ENCODE measurements at places on chromosomes 13 and 19.

GRCh38 chr13:47120282-47120681, 223.4 kb upstream of the HTR2A start:
- no peak for DNase-seq

DNA sequence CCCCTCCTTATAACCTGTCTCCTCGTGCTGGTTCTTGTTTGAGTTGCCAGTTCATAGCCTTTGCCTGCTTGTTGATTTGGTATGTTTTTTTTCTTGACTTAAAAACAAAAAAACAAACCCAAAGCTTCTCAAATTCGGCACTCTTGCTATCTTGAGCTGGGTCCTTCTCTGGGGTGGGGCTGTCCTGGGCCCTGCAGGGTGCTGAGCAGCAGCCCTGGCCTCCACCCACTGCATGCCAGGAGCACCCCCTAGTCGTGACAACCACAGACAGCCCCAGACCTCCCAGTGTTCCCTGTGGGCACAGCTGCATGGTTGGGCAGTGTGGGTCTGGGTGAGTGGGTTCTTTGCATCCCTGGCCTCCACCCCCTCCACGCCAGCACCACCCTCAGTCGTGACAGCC, 27.8 kb downstream of the KDM4B start:
- DNase-seq, result no peak

DNA sequence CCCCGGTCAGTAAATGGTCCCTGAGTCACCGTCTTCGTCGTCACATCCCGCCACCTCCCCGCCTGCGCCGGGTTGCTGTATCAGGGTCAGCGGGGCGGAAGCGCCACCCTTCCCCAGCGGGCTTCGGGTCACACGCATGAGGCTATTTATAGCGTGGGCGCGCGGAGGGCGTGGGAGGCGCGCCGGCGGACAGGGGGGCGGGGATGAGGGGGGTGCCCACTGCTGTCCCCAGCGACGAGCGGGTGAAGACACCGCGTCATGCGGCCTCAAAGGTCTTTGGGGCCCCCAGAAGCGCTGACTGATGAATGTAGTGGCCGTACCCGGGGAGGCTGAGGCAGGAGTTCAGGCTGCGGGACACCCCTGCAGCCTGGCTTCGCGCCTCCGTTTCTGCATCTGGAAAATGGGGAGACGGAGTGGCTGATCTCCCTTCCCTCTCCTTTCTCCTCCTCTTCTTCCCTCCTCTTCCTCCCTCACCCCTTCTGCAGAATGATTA, 7.9 kb downstream of the UNC13A start:
- DNase-seq, result peak; percentile 74

DNA sequence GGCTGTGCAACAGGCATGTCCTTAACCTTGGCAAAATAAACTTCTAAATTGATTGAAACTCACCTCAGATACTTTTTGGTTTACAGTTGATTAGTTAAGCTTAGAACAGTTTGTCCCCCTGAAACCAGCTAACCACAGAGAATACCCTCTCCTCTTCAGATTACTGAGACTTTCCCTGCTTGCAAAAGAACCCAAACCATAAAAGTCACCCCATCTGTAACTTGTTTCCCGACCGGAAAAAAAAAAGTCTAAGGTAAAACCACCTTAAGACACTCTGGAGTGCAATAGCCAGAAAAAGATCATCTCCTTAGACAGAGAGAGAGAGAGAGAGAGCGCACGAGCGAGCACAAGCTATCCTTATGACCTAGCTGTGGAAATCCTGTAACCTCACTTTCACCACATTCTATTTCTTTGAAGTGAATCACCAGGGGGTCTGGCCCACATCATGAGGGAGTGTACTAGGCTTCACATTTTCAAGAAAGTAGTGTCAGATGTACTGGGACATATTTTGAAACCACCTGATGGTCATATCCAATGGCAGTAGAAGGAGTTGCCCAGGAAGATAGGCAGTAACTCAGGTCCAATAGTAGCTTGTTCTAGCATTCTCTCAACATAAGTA, 11.1 kb upstream of the GTF2F2 start:
- peak; percentile 3 for DNase-seq

DNA sequence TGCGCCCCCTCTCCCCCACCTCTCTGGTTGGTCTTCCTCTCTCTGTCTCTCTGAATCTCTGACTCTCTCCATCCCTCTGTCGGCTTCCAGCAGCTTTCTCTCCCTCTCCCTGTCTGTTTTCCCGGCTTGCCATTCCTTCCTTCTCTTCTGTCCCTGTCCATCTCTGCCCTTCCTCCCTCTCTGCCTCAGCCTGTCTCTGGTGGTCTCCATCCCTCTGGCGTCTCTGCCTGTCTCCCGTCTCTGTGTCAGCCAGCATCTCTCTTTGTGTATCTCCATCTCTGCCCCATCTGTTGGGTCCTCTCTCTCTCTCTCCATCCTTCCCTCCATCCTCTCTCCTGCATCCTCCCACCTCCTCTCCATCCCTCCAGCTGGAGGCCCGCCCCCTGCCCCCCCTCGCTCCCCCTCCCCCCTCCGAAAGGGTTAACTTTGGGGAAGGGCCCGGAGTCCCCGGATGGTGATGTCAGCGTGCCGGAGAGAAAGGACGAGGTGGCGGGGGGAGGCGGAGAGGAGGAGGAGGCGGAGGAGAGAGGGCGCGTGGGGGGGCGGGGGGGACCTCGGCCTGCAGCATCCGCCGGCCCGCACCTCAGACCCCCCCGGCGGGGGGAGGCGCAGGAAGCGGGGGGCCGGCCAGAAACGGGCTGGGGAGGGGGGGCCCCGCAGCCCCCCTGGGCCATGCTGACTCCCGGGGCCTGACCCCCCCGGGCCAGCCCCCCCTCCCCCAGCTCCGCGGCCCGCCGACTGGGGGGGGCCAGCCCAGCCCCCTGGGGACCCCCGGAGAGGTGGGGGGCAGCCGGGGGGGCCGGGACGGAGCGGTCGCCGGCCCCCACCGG, at the start of gene BRSK1:
Gene BRSK1 (plus strand): TSS at position 450 of the 830 bp plus-strand sequence. CDS start 446 bp downstream, outside the sequence.
- DNase-seq, result peak; percentile 87

DNA sequence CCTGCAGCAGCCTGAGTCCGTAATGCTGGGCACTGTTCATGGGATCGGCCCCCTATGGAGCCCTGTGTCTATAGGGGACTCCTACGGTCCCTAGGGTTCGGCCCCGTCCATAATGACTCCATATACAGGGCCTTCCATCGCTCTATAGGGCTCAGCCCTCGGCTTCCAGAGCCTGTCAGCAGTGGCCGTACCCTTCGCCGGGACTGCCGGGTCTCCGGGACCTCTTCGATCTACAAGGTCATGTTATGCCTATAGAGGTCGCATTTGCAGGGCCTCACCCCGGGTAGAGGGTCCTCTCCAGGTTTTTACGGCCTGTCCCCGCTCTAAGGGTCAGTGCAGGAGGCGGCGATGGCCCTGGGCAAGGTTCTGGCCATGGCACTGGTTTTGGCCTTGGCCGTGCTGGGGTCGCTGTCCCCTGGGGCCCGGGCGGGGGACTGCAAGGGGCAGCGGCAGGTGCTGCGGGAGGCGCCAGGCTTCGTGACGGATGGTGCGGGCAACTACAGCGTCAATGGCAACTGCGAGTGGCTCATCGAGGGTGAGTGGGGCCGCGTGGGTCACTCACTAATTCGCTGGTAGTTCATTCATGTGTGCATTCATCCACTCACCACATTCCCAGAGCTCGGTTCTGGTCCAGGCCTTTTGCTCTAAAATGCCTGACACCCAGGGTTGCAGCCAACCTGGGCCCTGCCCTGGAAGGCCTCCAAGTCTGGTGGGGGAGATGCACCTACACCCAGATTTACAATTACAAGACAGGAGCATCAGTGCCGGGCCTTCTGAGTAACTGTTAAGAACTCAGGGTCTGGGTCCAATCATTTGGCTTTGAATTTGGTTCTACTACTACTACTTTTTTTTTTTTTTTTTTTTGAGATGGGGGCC, 699 bp downstream of the MEGF8 start:
- peak; percentile 26 for DNase-seq

GRCh38 chr19:35166100-35167063, 11.8 kb downstream of the FXYD5 start:
- no peak for DNase-seq

GRCh38 chr19:18725841-18726770, 42.6 kb downstream of the CRTC1 start:
- DNase-seq, result no peak

DNA sequence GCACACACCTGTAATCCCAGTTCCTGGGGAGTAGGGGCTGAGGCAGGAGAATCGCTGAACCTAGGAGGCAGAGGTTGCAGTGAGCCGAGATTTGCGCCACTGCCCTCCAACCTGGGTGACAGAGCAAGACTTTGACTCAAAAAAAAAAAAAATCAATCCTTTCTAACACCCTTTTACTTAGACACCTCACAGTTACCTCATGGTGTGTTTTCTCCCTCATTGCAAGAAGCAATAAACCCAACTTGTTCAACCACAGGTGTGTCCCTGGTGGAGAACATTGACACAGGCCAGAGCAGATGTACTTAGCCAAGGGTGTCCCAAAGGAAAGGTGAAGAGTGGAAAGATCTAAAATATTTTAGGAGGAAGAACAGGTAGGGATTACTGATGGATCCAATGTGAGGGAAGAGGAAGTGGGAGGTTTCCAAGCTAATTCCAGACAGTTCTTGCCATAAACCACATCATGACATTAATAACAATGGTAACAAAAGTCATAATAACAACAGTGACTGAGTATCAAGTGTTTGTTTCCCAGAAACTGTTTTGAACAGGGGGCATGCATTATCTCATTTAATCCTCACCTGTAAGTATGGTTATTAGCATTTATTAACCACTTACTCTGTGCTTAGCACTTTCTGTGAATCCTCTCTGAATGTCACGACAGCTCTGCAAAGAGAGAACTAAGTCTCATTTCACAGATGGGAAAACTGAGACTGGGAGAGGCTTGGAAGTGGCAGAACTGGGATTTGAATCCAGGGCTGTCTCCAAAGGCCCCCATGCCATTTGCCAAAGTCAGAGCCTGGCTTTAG, 3.1 kb upstream of the LYPD3 start:
- DNase-seq, result no peak

GRCh38 chr19:11174336-11174735, 18.8 kb upstream of the SPC24 start:
- no peak for DNase-seq

DNA sequence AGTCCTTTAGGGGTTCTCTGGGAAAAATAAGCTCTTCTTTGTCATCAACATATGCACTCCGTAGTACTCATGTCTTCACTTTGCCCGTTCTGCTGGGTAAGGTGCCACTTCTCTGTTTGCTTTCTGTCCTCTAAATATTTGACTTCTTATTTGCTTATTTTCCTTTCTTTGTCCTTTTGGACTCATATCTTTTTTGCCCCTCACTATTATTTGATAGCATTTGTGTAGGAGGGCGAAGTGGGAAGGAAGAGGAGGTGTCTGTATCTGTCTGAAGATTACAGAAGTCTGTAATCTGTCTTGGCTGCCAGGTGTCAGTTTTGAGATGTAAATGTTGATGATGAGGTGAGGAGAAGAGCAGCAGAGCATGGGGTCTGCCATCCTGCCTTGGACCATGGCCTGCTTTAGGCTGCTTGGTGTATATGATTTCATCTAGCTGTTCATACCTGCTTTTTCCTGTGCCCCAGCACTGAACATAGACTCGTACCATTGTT, 30.8 kb downstream of the USPL1 start:
- DNase-seq, result no peak

GRCh38 chr19:3617463-3617862, 9.1 kb downstream of the CACTIN start:
- no peak for DNase-seq

DNA sequence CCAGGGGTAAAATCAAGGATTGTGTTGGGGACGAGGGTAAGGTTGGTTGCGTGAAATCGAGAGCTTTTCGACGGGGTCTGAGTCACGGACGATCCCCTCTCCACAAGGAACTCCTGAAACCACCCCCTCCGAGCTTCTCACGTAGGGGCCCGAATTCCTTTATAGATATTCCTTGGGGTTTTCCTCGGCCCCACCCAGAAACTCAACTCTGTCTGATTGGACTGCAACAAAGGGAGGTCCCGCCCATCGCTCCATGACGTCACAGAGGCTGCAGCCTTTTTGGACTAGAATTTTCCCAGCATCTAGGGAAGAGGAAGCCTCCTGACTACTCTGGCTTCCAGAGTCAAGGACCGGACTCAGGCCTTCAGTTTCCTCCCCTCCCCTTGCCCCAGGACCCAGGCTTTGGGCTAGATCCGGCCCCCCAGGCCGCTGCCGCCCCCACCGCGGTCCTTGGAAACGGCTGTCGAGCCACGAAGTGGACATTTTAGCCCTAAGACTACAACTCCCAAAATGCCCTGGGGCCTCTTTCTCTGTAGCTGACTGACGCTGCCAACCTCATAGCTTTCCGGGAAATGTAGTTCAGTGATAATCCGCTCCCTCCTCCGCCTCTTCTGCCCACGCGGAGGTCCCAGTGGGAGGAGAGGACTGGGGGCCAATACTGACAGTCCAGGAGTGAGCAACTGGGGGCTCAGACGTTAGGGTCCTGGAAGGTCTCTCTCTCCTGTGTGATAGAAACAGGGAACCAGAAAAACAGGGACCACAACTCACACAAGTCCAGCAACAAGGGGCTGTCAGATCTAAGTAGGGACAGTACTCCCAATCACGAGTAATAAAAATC, at the start of gene IZUMO1:
Gene IZUMO1 (minus strand): TSS at position 172 of the 838 bp plus-strand sequence. CDS start 1,050 bp downstream, outside the sequence.
- peak; percentile 94 for DNase-seq

GRCh38 chr13:49859560-49859959, 67.1 kb upstream of the KPNA3 start:
- peak; percentile 86 for DNase-seq

DNA sequence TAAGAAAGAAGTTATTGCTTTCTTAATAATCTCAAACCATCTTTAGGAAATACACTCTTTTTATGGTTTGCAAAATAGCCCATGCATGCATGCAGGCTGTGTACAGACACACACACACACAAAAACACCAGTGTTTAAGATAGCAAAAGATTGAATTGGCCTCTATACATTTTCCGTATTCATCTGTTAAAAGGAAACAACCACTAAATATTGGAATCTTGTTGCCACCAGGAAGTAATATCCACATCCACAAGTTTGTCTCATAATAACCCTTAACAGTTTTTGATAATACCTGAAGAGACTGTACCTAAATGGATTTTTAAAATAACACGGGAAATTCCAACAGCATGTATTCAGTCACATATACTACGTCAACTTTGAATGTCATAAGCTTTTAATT, 7.3 kb upstream of the MAB21L1 start:
- peak; percentile 37 for DNase-seq

- DNase-seq, result peak; percentile 52
Observed at GRCh38 chr13:98749501-98749900, 3.0 kb downstream of the SLC15A1 start.

GRCh38 chr13:111515635-111516034, 195.2 kb downstream of the TEX29 start:
- no peak for DNase-seq

DNA sequence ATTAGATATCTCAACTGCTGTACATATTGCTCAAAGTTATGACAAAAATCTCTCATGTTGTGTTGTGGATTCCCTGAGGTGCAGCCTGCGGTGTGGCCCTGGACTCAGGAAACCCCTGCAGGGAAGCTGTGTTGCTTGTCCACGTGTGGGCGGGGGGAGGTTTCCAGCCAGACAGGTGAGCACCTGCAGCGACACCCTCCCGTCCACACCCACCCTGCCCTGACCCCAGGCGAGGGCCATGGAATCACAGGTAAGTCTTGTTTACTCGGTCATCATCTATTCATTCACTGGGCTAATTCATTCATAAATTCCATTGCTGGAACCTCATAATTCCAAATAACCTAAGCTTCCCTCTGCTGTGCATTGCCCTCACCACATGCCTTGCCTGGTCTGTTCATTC, 14.1 kb downstream of the PLPP2 start:
- DNase-seq, result no peak

- no peak for DNase-seq
Observed at GRCh38 chr19:39390451-39390750, 505 bp downstream of the PAF1 start.

GRCh38 chr19:13172346-13173138, 22.3 kb downstream of the IER2 start:
- DNase-seq, result peak; percentile 89

Data from adipocyte (in vitro differentiated cells).